ENCODE measurements at places on chromosomes 3 and 15. TPM values are rescaled to one million over a fixed set of nuclear protein-coding genes. Genes with fewer than 3 reads are reported as not detected.
A peak's percentile ranks its signal among the peaks of the same experiment; 100 is the strongest.

PLEKHO2 gene
- total RNA-seq = 4.3 TPM

CFAP20DC gene
- total RNA-seq = 13.8 TPM

CAMK2N2 gene
- 1.2 TPM for total RNA-seq

- DNase-seq = no peak
Measured at GRCh38 chr15:32887090-32887489, 169.3 kb downstream of the GREM1 start.

DNA sequence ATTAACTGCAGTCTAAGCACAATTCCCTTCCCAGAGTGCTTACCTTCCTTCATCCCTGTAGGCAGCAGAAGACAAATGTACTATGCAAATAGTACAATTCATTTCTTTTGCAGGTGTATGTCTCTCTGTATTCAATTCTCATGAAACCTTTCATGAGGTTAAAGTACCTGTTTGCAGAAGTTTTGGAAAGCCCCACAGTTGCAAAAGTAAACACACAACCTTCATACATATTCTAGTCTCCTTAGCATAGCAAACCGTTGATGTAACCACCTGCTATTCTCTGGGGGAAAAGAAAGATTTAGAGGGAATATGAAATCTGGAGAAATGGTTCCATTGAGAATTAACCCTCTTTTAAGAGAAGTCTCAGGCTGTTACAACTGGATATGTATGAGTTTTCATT is 200.3 kb upstream of the SUCLG2 start:
- DNase-seq = no peak

- DNase-seq = peak; percentile 70
Measured at GRCh38 chr3:81242871-81243270, 518.6 kb downstream of the GBE1 start.

GRCh38 chr3:193883551-193883950 is 252.4 kb upstream of the HES1 start:
- peak; percentile 73 for DNase-seq

- no peak for DNase-seq
Measured at GRCh38 chr3:10342781-10343180, 21.9 kb upstream of the SEC13 start.

Data from PC-3 (cell line).